ENCODE measurements at places on chromosomes 13 and 19.

- no peak for DNase-seq
These were observed 52.5 kb downstream of the STK24 start for GRCh38 chr13:98524391-98524790.

- DNase-seq, result no peak
These were observed 984.7 kb upstream of the PCDH9 start for GRCh38 chr13:68214691-68215415.

- no peak for DNase-seq
These were observed 2151.4 kb upstream of the PCDH20 start for GRCh38 chr13:63567031-63567430.

GRCh38 chr13:51523082-51523518, 61.2 kb upstream of the WDFY2 start:
- DNase-seq, result no peak

- no peak for DNase-seq
These were observed 3.9 kb downstream of the OSCAR start for GRCh38 chr19:54096617-54097106.

DNA sequence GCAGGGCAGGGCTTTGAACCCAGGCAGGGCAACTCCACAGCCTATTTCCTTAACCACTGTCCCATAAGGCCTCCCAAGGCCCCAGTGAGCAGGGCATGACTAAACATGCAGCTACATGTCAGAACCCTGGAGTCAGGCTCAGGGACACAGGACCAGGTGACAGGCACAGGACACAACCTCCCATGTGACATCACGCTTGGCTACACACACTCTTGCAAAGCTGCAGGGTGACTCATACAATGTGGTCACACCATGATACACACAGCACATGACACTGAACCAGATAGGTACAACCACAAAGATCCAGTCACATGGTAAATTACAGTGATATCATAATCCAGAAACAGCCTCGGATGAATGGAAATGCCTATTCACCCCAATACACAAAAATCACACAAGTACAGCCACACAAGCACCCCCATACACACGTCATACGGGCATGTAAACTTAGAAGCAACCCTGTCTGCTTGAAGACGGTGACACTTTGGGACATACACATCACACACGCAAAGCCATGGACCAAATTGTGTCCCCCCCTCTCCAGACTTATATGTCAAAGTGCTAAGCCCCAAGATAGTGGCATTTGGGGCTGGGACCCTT, 14.5 kb downstream of the KLK4 start:
- DNase-seq, result no peak

DNA sequence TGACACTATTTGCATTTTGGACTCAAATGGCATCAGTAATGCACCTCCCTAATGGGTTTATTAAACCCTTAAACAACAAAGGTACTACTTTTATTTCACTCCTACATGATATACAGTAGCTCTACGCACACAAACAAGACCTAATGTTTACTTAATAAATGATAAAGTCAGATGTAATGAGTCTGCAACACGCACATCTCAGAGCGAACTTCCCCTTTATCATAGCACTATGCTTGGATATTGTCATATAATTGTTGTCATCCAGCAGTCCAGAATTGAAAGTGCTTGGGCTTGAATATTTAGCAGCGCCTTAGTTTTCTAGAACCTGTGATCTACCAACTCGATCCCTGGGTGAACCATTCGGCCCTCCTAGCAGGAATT, 772 bp downstream of the PARP4 start:
- no peak for DNase-seq

DNA sequence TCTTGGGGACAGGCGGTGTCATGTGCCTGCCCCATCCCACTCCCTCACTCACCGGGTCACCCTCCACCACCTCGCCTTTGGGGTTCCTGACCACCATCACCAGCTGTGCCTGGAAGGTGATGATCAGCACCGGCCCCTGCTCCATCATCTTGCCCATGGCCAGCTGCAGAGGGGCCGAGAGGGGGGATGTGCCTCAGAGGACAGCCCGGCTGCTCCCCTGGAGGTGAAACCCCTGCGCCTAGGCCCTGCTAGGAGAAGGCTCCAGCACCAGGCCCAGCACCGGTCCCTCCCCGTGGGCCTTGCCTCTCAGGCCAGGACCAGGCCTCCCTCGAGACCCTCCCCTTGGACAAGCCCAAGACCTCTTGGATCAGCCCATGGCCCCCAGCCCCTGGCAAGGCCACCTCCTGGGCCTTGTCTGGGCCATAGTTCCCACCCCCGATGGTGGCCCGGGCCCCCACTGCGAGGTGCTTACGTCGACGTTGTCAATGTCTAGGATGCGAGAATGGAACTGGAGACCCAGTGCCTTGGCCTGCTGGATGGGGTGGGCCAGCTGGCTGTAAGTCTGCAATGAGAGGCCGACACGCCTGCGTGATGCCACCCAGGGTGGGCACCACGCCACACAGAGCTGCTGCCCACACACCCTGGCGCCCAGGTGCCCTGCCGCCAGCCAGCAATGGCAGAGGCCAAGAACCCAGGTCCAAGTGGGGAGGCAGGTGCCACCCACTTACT, 1.8 kb upstream of the CTXN1 start:
- DNase-seq, result no peak

DNA sequence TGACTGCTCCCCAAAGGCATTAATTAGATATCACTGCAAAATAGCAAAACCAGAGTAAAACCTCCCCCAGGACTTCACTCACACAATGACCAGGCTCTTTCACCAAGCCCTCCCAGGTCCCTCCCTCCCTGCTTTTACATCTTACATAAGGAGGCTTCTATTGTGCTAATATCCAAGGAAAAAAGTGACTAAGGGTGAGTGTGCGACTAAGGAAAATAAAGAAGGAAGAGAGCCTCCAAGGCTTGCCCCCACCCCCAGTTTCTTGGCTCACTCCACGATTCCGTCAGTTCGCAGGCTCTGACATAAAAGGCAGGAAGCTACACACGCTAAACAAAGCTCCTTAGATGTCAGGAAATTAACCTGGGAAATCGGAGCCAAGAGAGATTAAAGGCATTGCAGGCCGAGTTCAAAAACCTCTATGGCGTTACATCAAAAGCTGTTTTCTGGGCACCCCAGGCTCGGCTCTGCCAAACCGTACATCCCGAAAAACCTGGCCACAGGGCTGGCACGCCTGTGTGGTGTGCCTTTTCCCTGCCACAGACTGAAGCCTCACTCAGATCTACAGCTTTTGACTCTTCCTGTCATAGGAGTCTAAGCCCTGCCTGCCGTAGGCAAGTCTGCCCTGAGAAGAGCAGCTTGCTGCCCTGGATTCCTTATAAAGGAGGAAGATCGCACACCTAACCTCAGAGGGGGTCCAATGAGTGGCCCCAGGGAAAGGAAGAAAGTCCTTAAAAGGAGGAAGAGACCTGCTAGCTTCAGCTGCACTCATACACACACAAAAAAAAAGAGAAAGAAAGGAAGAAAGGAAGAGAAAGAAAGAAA, 67.0 kb upstream of the SERP2 start:
- DNase-seq, result no peak

- peak; percentile 65 for DNase-seq
These were observed 2.4 kb upstream of the SSBP4 start for GRCh38 chr19:18416778-18417249.

GRCh38 chr19:11506101-11506555, 489 bp upstream of the ZNF653 start:
- DNase-seq, result no peak

DNA sequence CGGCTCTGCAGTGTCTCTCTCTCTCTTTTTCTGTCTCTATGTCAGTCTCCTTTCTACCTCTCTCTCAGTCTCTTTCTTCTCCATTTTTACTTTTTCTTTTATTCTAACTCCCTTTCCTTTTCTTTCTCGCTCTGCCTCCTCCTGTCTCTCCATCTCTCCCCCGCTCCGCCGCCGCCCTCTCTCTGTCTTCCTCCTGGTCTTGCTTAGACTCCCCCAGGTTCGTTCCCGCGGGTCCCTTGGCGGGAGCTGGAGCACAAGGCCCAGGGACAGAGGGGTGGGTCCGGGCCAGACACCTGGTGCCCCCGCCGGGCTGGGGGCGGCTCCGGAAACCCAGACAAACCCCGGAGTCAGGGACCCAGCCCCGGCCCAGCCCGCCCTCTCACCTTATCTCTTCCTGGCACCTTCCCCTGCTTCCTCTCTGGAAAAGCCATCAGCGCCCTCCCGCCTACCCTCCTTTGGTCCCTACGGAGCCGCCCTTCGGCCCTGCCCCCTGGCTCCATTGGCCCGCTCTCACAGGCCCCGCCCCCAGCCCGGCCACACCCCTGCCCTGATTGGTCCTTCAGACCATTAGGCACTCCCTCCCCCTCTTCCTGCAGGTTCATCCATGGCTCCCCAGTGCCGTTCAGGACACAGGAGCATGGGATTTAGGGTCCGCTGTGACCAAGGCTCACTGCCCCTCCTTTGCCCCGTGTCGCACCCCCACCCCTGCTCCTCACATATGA, 15.4 kb upstream of the NOP53 start:
- no peak for DNase-seq

GRCh38 chr13:113849546-113849945, 14.3 kb downstream of the GAS6 start:
- DNase-seq, result no peak

DNA sequence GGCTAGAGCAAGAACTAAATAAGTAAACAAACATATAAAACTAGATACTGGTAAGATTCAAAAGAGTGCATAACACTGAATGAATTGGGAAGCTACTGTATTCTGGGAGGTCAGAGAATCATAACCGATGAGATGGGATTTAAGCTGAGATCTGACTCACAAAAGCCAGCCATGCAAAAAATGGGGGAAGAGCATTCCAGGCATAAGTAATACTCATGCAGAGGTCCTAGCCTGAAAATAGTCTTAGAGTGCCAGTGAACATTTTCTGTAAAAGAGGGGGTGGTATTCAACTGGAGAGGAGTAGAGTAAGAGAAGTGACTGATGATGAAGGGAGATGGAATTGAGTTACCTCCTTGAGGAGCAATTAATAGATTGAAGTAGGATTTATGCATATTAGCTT, 872.0 kb upstream of the GPC6 start:
- no peak for DNase-seq
